ENCODE measurements at places on chromosomes 16 and 17. TPM values are rescaled to one million over a fixed set of nuclear protein-coding genes. Genes with fewer than 3 reads are reported as not detected.

FBXW10B gene
- 0.08 TPM for polyA plus RNA-seq

CCL3 gene
- polyA plus RNA-seq, result 5.3 TPM

CDH5 gene
- polyA plus RNA-seq, result 36.8 TPM

PRAC1 gene
- not detected for polyA plus RNA-seq

ZNF385C gene
- polyA plus RNA-seq, result 3.0 TPM

TRIM47 gene
- polyA plus RNA-seq, result 11.5 TPM

GRB7 gene
- polyA plus RNA-seq, result 1.8 TPM

SLC47A1 gene
- 89.9 TPM for polyA plus RNA-seq

GPR179 gene
- polyA plus RNA-seq, result 0.02 TPM

KRT15 gene
- 0.11 TPM for polyA plus RNA-seq

WFDC1 gene
- 8.4 TPM for polyA plus RNA-seq

GINS2 gene
- 1.6 TPM for polyA plus RNA-seq

GTF3C1 gene
- 45.4 TPM for polyA plus RNA-seq

UBALD1 gene
- 0.43 TPM for polyA plus RNA-seq

- DNase-seq, result no peak
These were observed 27.1 kb upstream of the CREBBP start for GRCh38 chr16:3907586-3907985.

GRCh38 chr16:55274391-55274790, 49.6 kb upstream of the IRX6 start:
- no peak for DNase-seq

DNA sequence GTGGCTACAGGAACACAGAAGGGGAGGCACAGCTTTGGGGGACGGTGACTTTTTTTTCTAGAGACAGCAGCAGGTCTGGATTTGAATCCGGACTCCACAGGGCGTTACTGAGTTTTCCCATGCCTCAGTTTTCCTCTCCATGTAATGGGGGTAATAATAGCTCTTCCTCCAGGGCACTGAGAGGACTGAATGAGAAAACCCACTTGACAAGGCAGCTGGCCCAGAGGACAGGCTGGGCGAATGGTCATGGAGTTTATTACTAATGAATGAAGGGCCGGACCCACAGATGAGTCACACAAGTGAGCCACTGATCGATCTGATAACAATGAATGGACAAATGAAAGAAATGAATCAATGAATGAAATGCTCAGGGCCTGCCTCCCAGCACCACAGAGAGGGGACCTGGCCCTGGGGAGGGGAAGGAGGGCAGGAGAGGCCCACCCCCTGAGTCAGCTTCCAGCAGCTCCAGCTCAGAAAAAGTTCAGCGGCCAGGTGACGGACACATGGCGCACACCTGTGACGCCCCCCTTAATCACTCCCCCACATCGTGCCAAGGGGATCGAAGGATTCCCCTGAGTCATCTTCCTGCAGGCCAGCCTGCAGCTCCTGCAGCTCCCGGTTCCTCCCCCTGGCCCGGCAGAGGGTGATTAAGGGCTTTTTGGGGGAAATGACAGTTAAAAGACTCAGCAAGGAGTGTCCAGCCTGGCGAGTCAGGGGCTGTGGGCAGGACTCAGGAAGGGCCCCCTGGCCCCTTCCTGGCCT, 54.3 kb downstream of the SOCS1 start:
- no peak for DNase-seq

DNA sequence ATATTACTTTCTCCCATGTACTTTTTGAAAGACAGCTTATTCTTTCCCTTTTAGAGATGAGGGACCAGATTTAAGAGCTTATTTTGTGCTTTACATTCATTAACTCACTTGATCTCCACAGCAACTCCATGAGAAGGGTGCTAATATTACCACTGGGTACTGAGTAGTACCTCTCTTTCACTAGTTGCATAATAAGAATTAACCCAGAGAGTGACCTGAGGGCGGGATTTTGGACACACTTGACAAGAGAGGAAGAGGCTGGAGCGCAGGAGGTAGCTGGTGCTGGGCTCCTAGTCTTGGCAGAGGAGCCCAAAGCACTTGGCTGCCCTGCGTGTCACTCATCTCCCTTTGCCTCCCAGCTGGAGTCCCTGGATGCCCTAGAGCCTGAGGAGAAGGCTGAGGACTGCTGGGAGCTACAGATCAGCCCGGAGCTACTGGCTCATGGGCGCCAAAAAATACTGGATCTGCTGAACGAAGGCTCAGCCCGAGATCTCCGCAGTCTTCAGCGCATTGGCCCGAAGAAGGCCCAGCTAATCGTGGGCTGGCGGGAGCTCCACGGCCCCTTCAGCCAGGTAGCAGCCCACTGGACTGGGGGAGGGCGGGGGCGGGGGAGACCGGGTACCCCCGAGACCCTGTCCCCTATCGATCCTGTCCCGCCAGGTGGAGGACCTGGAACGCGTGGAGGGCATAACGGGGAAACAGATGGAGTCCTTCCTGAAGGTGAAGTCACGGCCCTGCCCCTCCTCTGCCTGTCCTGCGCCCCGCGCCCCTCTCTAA, 1.7 kb upstream of the MAZ start:
- peak; percentile 66 for DNase-seq

DNA sequence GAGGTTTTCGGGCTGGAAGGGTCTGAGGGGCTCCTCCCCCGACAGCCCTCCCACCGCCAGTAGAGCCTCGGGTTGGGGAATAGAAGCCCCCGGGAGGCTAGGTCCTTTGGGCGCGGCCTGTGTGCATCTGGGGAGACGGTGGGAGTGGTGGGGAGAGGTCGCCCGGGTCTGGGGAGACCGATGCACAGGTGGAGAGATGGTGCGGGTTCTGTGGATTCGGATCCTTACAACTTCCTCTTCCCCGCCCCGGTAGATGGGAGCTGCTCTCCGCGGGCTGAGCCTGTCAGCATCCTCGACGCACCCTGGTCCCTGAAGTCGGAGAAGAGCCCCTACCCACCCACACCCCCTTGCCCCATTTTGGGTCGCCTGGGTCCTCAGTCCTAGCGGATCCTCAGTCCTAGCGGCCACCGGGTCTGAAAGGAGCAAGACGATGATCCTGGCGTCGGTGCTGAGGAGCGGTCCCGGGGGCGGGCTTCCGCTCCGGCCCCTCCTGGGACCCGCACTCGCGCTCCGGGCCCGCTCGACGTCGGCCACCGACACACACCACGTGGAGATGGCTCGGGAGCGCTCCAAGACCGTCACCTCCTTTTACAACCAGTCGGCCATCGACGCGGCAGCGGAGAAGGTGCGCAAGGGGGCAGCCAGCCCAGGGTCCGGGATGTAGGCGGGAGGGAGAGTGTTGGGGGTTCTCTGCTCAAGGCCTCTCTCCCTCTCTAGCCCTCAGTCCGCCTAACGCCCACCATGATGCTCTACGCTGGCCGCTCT, 790 bp downstream of the BCKDK start:
- DNase-seq, result no peak

DNA sequence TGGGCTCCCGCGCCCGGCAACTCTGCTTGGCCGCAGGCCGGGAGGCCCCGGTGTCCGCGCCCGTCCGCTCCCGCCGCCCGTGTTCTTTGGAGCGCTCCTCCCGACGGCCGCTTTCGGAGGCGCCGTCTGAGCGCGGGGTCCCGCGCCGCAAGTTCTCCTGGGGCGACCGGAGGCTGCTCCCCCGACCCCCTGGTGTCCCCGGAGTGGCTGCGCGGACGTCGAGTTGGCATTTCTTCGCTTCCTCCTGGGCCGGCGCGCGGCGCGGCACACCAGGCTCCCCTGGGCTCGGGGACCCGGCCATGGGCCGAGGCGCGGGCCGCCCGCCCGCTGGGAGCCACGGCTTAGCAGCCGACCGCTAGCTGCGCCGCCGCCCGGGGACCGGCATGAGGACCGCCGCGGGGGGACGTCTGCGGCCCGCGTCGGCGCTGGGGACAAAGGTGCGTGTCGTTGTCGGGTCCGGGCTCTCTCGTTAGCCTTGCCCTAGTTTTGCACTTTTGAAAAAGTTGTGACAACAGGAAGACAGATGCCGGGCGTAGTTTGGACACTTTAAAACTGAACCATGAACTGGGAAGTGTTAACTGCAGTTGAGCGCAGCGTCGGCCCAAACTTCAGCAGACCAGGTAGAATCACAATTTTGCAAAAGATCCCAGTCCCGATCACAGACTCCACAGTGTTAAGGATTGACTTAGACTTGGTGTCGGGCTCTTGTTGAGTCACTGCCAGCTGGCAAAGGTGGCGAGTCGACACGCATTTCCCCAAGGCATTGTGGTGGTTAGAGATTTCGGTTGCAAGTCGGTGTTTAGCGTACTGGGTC, 700 bp downstream of the UBN1 start:
- DNase-seq, result peak; percentile 63

GRCh38 chr17:31062346-31062745, 32.4 kb upstream of the NF1 start:
- DNase-seq, result no peak

- DNase-seq, result no peak
These were observed 77.5 kb downstream of the ENGASE start for GRCh38 chr17:79152110-79152509.

GRCh38 chr16:11672206-11673090, 4.2 kb downstream of the SNN start:
- DNase-seq, result no peak

DNA sequence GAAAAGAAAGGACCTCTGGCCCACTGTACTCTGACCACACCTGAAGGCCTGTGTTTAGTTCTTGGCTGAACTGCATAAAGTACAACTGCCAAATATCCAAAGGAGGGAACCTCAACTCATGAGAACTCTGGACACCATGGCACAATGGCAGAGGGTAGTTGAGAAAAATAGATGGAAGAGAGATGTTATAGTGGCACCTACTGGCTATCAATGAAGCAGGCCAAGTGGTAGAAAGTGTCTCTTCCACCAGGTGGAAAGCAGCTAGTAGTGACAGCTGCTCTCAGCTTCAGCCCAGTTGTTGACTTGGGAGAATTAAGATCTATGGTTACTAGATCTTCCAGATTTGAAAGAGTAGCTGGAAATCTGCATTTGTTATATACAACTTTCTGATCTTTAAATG, 3.2 kb downstream of the MED31 start:
- no peak for DNase-seq

GRCh38 chr17:82815354-82815753, 24.5 kb downstream of the ZNF750 start:
- DNase-seq, result peak; percentile 10

DNA sequence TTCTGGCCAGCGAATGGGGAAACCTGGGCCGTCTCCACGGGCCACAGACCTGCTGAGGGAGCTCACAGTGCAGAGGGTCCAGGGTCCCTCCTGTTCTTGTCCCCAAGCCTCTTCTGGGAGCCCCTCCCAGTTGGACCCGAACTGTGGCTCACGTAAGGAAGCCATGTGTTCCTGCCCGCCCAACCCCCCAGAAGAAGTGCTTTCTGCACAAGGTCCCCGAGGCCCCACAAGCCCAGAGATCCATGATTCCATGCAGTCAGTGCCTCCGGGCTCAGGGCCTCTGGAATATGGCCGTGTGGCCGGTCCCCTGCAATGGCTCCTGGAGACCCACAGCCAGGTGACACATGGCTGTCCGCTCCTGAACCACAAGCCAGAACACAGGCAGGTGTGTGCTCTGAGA, 272.4 kb downstream of the C16orf95 start:
- DNase-seq, result no peak

DNA sequence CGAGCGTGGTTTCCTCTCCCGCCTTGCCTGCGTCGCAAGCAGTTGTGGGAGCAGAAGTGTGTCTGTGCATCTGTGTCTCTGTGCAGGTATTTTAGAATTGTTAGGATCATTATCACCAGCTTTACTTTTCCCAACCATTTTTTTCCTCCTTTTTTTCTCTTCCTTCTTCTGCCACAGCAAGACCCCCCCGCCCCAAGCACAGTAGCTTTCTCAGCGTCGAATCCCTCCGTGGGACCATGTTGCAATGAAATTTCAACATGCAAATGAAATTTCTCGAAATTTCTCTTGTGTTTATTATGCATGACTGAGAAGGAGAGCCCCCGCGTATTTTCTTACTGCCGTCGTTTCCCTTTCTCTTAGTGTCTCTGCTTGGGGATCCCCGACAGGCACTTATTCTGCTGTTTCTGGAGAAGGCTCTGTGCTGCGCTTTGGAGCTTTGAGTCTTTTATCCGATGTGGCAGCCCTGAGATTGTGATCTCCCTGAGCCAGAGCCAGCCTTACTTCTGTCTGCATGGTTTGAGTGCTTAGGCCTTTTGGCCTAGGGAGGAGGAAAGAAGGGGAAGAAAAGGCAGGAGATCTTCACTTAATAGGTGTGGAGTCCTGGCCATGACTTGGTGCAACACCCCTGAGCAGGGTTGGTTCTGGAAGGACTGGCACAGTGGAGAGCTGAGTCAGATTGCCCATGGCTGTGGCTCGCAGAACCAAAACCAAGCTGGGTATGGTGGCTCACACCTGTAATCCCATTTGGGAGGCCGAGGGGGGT, 5.0 kb downstream of the ARMC7 start:
- DNase-seq, result no peak

DNA sequence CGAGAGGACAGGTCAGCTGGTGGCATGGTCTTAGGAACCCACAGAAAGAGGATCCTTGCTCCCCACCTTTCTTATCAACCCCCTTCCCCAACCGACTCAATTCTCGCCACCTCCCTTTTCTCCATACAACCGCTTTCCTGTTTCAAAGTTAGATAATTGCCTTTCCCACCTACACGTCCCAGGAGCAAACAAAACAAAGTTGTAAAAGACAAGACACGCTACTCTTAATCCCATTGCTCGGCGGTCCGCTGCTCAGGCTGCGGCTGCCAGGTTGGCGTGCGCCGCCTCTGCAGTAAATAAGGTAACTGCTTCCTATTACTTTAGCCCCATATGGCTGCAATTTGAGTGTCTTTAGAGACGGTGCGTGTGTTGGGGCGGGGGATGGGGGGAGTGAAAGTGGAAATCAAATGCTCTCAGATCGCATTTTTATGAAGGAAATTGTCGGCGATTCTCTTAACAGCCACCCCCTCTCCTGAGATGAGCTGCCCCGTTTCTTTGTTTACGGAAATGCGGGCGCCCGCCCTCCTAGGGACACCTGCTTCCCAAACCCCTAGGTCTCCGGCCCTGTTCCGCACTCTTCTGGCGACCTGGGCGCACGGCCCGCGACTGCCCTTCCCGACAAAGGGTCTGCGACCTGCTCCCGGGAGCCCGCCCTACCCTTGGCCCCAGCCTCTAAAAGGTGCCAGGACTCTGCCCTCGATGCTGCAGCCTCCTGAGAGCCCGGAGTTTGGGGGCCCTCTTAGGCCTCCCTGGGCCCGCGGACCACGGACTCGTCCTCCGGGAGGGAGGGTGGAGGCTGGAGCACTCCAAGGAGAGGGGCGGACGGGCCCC, 3.7 kb upstream of the CBX8 start:
- no peak for DNase-seq

- DNase-seq, result no peak
These were observed 662 bp downstream of the PGS1 start for GRCh38 chr17:78379131-78379491.

DNA sequence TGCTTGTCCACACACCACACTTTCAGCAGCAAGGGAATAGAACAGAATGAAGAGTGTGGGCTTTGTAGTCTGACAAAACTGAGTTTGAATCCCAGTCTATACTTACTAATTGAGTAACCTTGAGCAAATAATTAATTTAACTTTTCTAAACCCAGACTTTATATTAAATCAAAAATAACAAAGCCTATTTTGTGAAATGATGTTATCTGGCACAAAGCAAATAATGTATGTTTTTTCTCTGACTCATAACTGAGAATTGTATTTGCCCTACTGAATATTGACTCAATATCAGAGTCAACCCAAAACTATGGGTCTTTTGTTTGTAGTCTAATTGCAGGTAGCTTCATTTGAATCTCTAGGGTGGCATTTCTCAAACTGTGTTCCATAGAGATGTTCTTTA, 77.9 kb upstream of the TANC2 start:
- no peak for DNase-seq

All from ovary (tissue), 10 donors.